ENCODE measurements at places on chromosomes 3 and 15. TPM values are rescaled to one million over a fixed set of nuclear protein-coding genes. Genes with fewer than 3 reads are reported as not detected.

The DUOX1 gene
- not detected for total RNA-seq

The SPINK8 gene
- total RNA-seq: not detected

The KLHL25 gene
- 5.0 TPM for total RNA-seq

The ISLR2 gene
- total RNA-seq: 0.25 TPM

The ADCY5 gene
- 0.22 TPM for total RNA-seq

The TMEM108 gene
- total RNA-seq: 0.12 TPM

The LIPC gene
- 0.37 TPM for total RNA-seq

The KCNMB3 gene
- 1.5 TPM for total RNA-seq

The CLDN11 gene
- total RNA-seq: 264 TPM

The SLC27A2 gene
- 0.22 TPM for total RNA-seq

The CLK3 gene
- 60.5 TPM for total RNA-seq

The IMPG2 gene
- total RNA-seq: 0.44 TPM

The FANCD2OS gene
- not detected for total RNA-seq

The TICRR gene
- total RNA-seq: 3.2 TPM

The ISLR gene
- 39.7 TPM for total RNA-seq

The MEGF11 gene
- total RNA-seq: not detected

The TMEM266 gene
- not detected for total RNA-seq

The SNTN gene
- not detected for total RNA-seq

The TRPC1 gene
- 51.9 TPM for total RNA-seq
